ENCODE measurements at places on chromosomes 6 and 20. TPM values are rescaled to one million over a fixed set of nuclear protein-coding genes. Genes with fewer than 3 reads are reported as not detected.

FOXC1 gene
- total RNA-seq: 16.5 TPM

CCN5 gene
- 0.94 TPM for total RNA-seq

HLA-DQA1 gene
- 6.9 TPM for total RNA-seq

CDH4 gene
- not detected for total RNA-seq

ARHGAP18 gene
- total RNA-seq: 65.6 TPM

CASS4 gene
- 0.27 TPM for total RNA-seq

PRDM13 gene
- 1.3 TPM for total RNA-seq

ZC2HC1B gene
- total RNA-seq: not detected
